Left kidney (tissue), 8 donors: ENCODE measurements at places on chromosomes 5 and 9. TPM values are rescaled to one million over a fixed set of nuclear protein-coding genes. Genes with fewer than 3 reads are reported as not detected.

GRCh38 chr5:111069839-111070238, 1.7 kb upstream of the TSLP start:
- no peak for DNase-seq

The LCN9 gene
- not detected for polyA plus RNA-seq

The FAM200C gene
- polyA plus RNA-seq = 18.8 TPM

GRCh38 chr5:40410231-40410861, 269.4 kb upstream of the PTGER4 start:
- DNase-seq = no peak

The RELL2 gene
- 1.1 TPM for polyA plus RNA-seq

- no peak for DNase-seq
Measured at GRCh38 chr5:43642428-43642827, 39.4 kb downstream of the NNT start.

- no peak for DNase-seq
Measured at GRCh38 chr9:37908698-37909186, 4.8 kb upstream of the SLC25A51 start.

GRCh38 chr5:7425830-7426229, 29.9 kb downstream of the ADCY2 start:
- DNase-seq = no peak

- DNase-seq = no peak
Measured at GRCh38 chr5:58921159-58921558, 338.3 kb downstream of the RAB3C start.

DNA sequence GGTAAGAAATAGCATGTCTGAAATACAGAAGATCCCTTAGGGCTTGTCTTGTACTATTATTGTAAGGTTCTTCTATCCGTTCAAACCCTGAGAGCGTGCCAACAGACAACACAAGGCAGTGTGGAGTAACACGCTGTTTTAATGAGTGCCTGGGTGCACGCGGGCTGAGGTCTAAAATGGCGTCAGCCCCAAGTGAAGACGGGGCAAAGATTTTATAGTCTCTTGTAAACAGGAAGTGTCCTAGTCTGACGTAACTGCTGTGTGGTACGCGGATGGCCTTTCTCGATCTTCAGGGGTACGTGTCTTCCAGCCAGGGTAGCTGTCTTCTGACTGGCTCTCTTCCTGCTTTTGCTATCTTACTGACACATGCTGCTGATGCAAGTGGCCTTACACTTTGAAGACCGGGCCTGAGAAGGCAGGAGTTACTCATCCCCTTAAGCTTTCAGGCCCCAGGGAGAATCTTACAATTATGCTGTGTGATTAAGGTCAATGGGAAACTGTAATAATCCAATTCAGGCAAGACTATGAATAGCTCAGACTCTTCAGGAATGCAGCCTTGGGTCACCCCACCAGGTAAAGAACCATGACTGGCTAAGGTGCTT, 1812.0 kb upstream of the CDH9 start:
- no peak for DNase-seq

DNA sequence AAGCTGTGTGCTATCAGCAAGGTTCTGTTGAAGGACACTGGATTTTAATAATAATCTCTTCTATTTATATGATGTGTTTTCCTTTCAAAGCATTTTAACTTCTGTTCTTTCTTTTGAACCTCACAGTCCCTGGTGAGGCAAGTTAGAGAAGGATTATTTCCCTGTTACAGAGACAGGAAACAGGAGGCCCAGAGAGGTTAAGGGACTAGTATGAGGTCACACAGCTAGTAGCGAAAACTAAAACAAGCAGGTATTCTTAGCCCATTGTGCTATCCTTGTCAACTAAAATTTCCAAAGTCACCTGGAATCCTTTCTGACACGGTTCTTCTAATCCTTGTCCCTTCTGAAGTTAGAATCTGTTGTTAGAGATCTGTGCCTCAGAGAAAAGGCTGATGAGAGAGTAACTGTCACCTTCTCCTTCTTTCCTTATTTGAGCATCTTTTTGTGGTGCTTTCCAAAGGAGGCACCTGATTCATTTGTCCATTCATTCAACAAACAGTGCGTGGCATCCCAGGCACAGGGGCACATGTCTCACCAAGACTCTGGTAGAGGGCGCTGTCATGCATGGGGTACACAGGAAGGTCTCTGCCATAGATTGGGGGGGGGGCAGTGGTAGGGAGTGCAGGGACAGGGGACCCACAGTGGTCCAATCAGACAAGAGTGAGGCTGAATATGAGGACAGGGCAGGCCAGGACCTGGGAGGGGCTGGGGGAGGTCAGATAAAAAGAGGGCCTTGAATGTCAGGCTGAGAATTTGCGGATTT, 61.5 kb downstream of the CRB2 start:
- no peak for DNase-seq

GRCh38 chr9:91942201-91942600, 7.8 kb downstream of the ROR2 start:
- no peak for DNase-seq

GRCh38 chr9:138021251-138022056, 143.9 kb downstream of the CACNA1B start:
- DNase-seq = no peak

GRCh38 chr5:143395638-143396352, 7.7 kb downstream of the NR3C1 start:
- no peak for DNase-seq

The EIF4EBP3 gene
- polyA plus RNA-seq = 10.5 TPM

The IFNE gene
- 0.15 TPM for polyA plus RNA-seq

GRCh38 chr9:116276651-116277121, 123.1 kb downstream of the PAPPA start:
- DNase-seq = no peak

The PRRT1B gene
- 1.2 TPM for polyA plus RNA-seq

DNA sequence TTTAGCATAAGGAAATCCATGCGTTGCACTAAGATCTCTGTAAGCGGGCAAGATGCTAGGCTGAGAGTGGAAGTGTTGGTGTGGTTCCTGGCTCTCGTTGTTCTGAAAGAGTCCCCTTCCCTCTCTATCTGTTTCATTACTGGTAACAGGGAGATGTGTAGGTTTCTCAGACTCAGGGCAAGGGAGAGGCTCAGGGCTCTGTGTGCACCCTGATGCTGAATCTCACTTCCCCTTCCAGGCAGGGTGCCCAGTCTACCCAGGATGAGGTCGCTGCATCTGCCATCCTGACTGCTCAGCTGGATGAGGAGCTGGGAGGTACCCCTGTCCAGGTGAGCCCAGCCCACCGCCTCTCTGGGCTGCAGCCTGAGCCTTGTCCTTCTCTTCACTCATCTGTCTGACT, 45.7 kb downstream of the STOM start:
- no peak for DNase-seq

DNA sequence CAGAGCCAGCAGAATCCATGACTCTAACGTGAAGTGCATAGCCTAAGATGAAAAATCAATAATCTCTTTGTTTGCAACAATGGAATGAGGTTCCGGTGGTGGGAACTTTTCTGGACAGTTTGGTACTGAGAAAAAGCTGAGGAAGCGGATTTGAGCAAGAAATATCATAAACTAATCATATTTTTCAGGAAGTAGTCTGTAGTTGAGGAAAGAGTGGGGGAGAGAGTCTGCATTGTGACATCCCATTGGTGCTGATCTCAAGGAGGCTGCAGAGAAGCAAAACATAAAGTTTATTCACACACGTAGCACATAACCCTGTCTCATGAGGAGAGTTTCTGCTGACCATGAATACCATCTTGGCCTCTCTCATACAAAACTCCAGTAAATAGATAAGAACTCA, 15.8 kb upstream of the FCHO2 start:
- no peak for DNase-seq

DNA sequence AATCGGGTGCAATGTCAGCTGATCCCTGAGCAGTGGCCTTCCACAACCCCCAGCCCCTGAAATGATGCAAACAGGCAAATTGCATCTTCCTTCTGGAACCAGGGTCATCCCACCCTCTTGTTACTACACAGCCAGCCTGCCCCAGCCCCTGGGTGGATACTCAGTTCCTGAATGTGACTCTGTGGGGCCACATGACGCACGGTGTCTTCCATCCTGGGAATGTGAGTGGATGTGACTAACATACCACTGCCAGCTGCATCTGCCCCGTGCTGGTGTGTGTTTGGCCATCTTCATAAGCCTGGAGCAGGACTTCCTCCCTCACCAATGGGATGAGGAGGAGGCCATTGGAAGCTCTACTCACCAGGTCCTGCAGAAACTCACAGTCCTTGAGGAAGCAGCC, 257.9 kb upstream of the ADAMTS16 start:
- DNase-seq = no peak

DNA sequence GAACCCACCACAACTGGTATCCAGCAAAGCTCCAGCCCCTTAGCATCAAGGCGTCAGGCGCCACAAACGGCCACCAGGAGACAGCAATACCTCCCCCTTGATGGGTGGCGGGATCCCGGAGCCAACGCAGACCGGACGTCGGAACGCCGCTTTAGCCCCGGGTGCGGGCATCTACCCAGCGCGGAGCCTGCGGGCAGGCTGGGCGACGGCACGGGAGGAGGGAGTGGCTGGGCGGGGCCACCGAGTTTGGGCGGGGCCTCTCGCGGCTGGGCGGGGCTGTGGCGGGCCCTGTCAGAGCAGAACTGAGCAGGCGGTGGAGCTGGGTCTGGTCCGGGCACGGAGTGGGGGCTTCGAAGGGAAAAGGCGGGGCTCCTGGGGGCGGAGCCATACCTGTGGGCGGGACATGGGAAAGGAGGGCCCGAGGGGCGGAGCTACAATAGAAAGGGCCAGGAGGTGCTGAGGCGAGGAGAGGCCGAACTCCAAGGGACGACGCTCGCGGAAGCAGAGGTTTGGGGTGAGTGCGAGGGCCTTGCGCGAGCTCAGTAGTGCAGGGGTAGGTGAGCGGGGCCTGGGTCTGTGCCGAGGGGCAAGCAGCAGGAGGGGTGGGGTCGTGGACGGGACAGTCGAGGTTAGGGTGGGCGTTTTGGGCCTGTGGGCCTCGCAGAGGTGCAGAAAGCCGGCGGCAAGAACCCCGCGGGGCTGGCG, 40.2 kb upstream of the GARNL3 start:
- DNase-seq = peak; percentile 86

The IFNA21 gene
- not detected for polyA plus RNA-seq

The SLC6A18 gene
- polyA plus RNA-seq = 0.53 TPM
